ENCODE measurements at places on chromosomes 1 and 21. TPM values are rescaled to one million over a fixed set of nuclear protein-coding genes. Genes with fewer than 3 reads are reported as not detected.

GRCh38 chr1:63691701-63692425 is 82.0 kb upstream of the ROR1 start:
- H3K4me3 ChIP-seq = no peak overlapping the region
- H3K36me3 ChIP-seq = no peaks in the 10 kb centered on the region
- H3K4me1 ChIP-seq = no peaks in the 10 kb centered on the region
- peaks cover 5% of the 10 kb centered on the region for H3K27me3 ChIP-seq

Gene TTC39A
- total RNA-seq = not detected

DNA sequence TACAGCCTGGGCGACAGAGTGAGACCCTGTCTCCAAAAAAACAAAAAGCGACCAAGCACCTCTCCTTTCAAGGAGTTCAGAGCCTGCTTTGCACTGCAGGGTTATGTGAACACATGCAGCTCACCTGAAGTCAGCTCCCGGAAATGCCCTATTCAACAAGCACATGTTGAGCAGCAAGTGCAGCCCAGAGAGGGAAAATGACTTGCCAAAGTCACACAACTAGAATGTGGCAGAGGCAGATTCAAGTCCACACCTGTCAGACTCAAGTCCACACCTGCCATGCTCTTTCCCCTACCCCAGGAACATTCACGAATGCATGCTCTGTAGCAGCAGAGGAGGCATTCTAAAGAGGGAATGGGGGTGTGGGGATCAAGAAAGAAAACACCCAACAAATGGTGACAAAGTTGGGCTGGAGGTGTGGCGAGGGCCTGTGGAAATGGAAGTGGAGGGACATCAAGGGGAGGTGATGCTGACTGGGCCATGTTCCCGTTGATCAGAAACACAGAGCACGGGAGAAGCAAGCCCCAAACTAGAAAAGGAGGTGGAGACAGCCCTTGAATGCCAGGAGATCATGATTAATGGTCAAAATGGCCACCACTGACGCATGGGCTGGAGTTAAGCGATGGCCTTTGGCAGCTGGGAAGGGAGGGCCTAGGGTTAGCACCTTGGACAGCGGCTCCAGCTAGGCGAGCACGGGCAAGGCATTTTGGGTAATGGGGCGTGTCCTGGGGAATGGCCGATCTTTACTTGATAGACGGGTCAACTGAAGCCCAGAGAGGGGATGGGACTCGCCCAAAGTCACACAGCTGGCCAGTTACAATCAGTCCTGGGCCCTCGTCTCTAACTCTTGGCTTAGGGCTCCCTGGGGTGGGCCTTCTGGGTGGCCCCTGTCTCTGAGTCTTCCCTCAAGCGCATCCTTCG is 21.5 kb downstream of the RAP1GAP start:
- no peak overlapping the region for H3K27ac ChIP-seq
- H3K27me3 ChIP-seq = peaks cover 82% of the 10 kb centered on the region
- H3K4me1 ChIP-seq = peaks cover 20% of the 10 kb centered on the region
- no peaks in the 10 kb centered on the region for H3K36me3 ChIP-seq

GRCh38 chr1:24424207-24424606 is 8.6 kb downstream of the NIPAL3 start:
- no peak for DNase-seq
- no peak overlapping the region for H3K4me3 ChIP-seq
- H3K36me3 ChIP-seq = peaks cover 80% of the 10 kb centered on the region
- H3K27ac ChIP-seq = no peak overlapping the region
- H3K4me1 ChIP-seq = peaks cover 19% of the 10 kb centered on the region

GRCh38 chr1:21472861-21473260 is 32.9 kb downstream of the NBPF3 start:
- DNase-seq = no peak
- no peaks in the 10 kb centered on the region for H3K4me1 ChIP-seq
- no peak overlapping the region for H3K27ac ChIP-seq
- no peaks in the 10 kb centered on the region for H3K27me3 ChIP-seq

DNA sequence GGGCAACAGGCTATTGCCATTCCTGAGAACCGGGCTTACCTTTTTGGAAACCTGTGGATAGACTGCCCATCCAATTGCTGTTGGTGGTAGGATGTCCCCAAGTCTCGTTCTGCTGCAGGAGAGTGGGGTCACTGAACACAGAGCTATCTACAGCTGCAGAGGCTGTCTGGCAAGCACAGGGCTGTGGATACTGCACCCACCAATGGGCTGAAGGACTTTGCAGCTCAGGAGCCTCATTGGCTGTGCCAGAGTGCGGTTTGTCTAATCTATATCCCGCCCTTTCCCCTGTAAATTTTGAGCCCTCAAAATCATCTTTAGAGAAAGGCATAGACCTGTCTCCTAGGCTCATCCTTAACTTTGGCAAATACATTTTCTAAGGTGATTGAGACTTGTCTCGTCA is 15.3 kb downstream of the RNF187 start:
- peaks cover 14% of the 10 kb centered on the region for H3K4me1 ChIP-seq
- H3K36me3 ChIP-seq = peaks cover 2% of the 10 kb centered on the region
- no peak overlapping the region for H3K27ac ChIP-seq
- DNase-seq = no peak
- H3K4me3 ChIP-seq = no peak overlapping the region

- no peak overlapping the region for H3K27ac ChIP-seq
- no peaks in the 10 kb centered on the region for H3K4me1 ChIP-seq
- no peak for DNase-seq
- no peaks in the 10 kb centered on the region for H3K36me3 ChIP-seq
These were observed 167.3 kb downstream of the PDE4B start for GRCh38 chr1:65959896-65960567.

GRCh38 chr1:175963740-175964139 is 220.3 kb upstream of the TNR start:
- no peak overlapping the region for H3K4me3 ChIP-seq
- DNase-seq = no peak
- peaks cover 4% of the 10 kb centered on the region for H3K36me3 ChIP-seq
- H3K27me3 ChIP-seq = no peaks in the 10 kb centered on the region
- no peaks in the 10 kb centered on the region for H3K4me1 ChIP-seq

Gene LIN28A
- not detected for total RNA-seq

DNA sequence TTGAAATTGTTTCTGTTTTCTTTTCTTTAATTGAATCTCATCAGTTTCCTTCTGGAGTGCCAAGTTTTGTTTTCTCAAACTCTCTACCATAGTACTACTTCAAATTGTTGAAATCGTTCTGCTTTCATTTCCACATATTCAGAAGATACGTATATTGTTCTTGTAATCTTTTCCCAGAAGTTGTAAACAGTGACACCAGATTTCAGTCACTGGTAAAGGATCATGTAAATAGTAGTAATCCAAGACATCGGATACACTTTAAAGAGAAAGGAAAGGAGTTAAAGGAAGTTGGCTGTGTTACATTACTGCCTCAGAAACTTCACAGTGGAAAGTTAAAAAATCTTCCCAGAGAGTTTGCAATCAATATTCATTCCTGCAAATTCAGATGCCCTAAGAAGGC is 67.5 kb downstream of the RGL1 start:
- H3K27me3 ChIP-seq = no peaks in the 10 kb centered on the region
- H3K4me1 ChIP-seq = peaks cover 11% of the 10 kb centered on the region
- DNase-seq = no peak
- H3K27ac ChIP-seq = no peak overlapping the region
- H3K36me3 ChIP-seq = no peaks in the 10 kb centered on the region
- no peak overlapping the region for H3K4me3 ChIP-seq

Measured in T-cell (primary cell).